Activated CD4-positive, alpha-beta T cell treated with anti-CD3 and anti-CD28 coated beads for 4 hours (primary cell): ENCODE measurements at places on chromosomes 6 and 20.

GRCh38 chr6:6723361-6723760, 134.8 kb downstream of the LY86 start:
- no peak for DNase-seq

- DNase-seq = no peak
Observed at GRCh38 chr6:135647521-135647920, 150.0 kb upstream of the AHI1 start.

- no peak for DNase-seq
Observed at GRCh38 chr6:12473494-12473893, 183.3 kb downstream of the EDN1 start.

GRCh38 chr20:5002077-5002413, 735 bp upstream of the SLC23A2 start:
- no peak for DNase-seq

DNA sequence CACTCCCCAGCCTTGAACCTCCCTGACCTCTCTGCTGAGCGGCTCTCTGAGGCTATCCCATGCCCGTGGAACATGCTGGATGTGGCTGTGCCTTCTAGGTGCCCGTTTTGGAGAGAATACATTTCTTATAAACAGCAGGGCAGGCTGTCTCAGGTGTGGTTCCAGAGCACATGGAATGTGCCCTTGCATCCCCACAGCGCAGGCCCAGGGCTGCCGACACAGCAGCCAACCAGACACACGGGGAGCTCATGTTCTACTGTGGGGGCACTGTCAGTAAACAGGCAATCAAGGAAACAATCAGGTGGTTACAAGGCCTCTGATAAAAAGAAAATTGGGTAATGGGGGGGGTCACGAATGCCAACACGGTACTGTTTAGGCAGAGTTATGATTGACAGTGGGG, 30.8 kb downstream of the FOXC1 start:
- DNase-seq = no peak

DNA sequence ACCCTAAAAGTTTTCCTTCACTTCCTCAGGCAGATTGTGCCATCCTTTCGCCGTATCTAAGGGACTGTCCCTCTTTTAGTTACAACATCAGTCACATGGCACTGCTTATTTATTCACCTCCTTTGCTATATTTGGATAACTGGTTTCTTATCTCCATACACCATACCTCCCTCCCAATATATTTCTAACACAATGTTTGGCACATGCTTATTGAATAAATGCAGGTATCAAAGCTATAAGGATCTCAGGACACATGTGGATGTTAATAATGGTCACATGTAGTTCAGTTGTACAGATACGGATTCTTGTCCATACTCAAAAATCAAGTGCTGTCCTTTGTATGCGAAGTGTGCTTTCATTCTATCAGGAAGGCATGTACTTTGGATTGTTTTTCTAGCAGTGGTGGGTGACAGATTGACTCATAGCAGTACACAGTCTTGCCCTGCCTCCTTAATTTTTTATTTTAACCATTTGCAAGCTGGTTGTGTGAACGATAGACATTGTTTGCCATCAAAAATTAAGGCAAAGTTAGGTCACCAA, 407.1 kb upstream of the RUNX2 start:
- DNase-seq = no peak

DNA sequence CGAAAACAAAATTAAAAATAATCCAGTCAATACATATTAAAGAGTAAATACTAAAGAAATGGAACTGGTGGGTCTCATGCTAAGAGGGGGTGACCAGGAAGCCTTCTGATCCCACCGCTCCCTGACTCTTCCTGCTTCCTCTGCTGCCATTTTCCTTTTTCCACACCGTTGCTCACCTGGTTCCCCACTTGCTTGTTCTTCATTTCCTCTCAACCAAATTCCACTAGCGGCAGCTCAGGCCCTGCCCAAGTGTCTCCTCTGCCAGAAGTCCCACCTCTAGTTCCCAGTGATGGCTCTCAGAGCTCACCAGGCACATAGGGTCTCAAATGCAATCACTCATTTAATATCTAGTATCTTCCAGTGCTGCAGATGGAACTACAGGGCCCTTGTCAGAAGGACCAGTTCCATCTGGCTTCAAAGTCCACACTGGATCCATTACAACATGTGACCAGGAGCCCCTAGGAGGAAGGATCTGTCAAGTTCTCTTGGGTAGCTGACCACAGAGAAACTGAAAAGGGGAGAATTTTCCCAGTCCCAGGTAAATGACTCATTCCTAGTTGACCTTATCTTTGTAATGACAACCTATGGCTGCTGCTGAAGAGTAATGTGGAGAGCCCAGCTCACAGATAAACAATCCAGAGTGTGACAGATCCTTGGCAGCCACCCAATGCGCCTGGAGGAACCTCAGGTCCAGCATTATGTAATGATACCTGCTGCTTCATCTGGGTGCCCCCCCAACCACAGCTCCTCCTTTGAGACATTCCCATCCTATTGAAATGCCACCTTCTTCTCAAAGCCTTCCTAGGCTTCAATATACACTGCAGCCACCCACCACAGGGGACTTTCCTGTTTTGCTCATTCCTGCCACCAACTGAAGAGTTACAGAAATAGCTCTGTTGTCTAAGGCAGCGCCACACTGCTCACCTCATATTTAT, 38.2 kb downstream of the ELMO2 start:
- no peak for DNase-seq

- peak; percentile 73 for DNase-seq
Observed at GRCh38 chr20:3710703-3711483, 1.5 kb downstream of the SIGLEC1 start.

DNA sequence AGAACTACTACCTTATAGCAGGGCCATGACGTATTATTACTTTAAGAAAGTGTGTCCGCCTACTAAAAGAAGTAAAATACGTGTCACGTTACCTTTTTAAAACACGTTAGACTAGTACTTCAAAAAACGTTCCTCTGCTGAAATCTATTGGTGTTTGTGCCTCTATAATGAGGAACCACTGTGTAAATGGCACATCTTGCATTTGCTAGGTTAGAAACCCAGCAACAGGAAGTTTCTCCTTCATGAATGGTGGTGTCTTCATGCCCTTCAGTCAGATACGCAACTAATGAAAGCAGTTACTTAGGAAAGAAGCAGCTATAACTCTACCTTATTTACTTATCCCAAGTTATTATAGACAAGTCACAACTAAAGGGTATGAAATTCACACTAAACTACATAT, 343.5 kb downstream of the RNGTT start:
- no peak for DNase-seq

DNA sequence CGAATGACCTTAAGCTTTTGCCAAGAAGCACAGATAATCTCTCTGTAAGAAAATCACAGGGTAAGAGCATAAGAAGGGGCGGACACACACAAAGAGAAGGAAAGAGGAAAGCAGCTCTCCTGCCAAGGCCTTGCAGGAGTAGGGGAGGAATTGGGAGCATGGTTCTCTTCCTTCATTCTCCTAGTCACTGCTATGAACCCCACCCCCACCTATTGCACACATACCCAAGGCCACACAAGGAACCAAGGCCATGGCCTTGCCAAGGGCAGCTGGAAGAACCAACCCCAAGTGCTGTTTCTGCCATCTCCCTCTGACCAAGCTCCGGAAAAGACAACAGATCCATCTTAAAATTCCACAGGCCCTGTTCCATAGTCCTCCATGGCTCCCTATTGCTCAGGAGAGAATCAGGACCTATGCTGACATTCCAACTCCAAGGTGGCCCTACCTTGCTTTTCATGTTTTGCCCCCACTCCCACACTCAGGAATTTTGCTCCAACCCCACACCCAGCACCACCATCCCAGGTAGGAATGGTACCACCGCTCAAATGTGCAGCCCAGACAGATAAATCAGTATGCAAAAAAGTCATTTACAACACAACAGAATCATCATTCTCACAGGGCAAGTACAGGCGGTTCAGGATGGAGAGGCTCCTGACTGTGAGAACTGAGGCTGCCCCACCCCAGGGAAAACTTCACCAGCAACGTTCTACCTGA, 31.3 kb downstream of the TRAM2 start:
- DNase-seq = no peak

GRCh38 chr6:119160911-119161310, 82.4 kb upstream of the FAM184A start:
- no peak for DNase-seq

DNA sequence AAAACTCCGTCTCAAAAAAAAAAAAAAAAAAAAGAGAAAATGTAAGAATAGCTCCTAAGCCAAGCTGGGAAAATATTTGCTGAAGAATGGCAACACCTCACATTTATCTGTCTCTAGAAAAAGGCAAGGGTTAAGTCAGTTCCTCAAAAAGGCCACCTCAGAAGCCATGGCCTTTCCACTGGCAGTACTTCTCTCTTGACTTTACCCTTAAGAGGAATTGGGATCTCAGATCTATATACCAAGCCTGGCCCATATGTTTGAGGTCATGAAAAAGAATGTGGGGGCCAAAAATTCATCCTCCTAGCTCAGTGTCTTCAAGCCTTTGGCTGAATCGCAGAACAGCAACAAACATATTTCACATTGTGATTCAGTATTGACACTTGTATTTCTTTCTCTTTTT, 10.9 kb upstream of the NCOA3 start:
- no peak for DNase-seq

DNA sequence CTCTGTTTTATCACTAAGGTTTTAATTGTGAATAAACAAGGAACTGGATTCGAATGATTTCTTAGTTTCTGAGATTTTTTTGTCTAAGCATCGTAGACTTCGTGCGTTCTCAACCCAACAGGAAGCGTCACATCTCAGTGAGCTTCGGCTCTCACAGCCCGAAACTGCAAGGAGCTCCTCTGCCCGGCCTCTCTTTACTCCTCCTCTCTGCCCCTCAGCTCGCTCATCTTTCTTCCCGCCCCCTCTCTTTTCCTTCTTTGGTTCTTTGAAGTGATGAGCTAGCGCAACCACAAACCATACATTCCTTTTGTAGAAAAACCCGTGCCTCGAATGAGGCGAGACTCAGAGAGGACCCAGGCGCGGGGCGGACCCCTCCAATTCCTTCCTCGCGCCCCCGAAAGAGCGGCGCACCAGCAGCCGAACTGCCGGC, 480 bp upstream of the NT5E start:
- DNase-seq = peak; percentile 40

DNA sequence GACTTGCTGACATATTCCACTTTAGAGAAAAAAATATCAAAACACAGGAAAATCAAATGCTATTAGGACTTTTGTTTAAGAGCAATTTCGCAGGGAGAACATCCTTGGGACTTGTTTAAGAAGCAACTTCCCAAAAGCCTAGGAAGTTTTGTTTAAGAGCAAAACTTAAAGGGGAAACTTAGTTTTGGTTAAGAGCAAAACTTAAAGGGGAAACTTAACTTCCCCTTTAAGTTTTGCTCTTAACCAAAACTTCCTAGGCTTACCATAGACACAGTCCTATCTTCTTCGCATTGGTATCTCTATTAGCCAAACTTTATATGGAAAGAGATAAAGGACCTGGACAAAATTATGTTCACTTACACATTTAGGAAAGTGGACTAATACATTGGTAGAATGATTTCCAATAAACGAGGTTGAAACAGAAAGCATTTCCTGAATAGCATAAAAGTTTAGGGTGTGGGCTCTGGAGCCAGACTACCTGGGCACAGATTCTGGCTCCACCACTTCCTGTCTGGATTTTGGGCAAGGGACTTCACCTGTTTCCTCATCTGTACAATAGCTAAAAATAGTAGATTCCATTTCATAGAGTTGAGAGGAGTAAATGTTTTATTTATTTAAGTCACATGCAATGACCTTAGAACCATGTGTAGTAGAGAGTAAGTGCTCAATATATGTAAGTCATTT, 15.7 kb downstream of the PAQR8 start:
- no peak for DNase-seq

DNA sequence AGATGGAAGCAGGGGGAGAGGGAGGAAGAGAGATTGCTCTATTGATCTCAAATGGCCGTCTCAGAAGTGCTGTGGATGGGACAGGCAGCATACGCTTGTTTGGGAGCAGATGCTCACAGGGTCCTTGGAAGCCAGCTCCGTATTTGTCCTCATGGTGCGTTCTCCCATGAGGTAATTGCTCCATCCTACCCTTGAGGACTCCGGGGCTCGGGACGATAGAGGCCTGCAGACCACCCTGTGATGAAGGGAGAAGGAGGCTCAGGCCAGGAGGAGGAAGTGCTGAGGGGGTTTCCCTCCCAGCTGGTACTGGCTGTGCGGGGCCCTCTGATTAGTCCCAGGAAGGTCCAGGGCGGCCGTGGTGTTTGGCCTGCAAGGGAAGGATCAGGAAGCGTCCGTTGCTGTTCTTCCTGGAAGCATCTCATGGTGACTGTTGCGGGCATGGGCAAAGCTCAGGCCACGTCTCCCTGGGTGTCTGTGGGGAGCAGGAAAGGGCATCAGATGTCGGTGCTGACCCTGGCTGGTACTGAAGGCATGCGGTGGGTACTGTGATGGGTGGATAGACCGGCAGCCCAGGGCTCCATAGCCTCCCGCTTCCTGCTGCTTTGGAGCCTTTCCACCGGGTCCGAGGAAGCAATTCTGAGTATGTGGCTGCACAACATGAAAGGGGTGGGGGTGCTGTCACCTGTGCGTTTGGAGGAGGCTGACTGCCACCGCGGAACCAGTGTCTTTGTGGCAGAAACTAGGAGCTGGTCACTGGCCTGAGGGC, 158.3 kb downstream of the SYCP2 start:
- no peak for DNase-seq

GRCh38 chr6:107443608-107444267, 15.6 kb downstream of the PDSS2 start:
- DNase-seq = no peak

- DNase-seq = no peak
Observed at GRCh38 chr6:43608807-43609206, 20.3 kb downstream of the GTPBP2 start.

- no peak for DNase-seq
Observed at GRCh38 chr6:64717281-64717680, 989.7 kb downstream of the EYS start.

GRCh38 chr6:139354189-139354588, 20.3 kb downstream of the CITED2 start:
- no peak for DNase-seq

- no peak for DNase-seq
Observed at GRCh38 chr6:127497410-127497809, 21.7 kb downstream of the MTCL3 start.

- no peak for DNase-seq
Observed at GRCh38 chr20:20953738-20954618, 152.2 kb downstream of the LINC00237 start.

DNA sequence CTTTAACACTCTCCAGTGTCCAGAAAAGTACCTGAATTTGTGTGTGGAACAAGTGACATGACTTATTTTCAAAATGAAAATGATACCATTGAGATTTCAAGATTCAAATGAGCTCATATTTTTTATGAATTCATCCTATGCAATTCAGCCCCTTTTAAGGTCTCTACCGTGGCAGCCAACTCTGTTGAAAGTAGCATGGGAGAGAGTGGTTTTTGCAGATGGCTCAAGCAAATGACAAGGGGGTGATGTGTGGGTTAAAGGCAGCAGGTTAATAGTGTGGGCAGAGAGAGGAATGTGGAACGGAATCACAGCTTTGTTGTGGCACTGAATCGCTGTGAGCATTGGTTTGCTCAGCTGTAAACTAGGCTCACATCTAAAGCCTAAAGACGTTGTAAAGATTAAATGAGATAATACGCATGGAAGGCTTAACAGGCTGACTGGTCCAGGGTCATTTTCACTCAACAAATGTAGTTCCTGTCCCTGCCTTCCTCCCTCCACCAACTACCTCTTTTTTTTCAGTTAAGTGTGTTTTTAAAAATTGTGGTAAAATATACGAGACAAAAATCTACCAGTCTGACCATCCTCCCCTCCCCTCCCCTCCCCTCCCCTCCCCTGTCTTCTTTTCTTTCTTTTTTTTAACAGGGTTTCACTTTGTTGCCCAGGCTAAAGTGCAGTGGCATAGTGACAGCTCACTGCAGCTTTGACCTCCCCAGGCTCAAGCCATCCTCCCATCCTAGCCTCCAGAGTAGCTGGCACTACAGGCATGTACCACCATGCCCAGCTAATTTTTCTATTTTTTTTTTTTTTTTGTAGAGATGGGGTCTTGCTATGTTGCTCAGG, 114.7 kb upstream of the ZNF217 start:
- DNase-seq = peak; percentile 32
